Vagina (tissue), 2 donors: ENCODE measurements at places on chromosomes 2 and 18.

DNA sequence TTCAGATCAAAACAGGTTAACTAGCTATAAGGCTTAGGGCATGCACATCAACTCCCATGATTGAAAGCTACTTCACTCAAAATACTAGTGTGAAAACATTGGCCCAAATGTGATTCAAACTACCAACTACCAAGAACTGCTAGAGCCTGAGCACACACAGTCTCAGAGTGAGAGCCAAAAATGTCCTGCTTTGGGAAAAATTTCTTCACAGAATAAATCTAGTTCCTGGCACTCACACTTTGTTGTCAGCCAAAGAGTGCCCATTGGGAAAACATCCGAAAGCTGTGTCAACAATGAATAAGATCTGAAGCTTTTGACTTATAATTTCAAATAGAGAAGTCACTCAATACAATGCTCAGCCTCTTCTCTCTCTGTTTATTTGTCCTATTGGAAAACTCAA is 182.7 kb downstream of the LRATD1 start:
- no peak for DNase-seq

GRCh38 chr18:69265656-69266055 is 135.0 kb upstream of the DOK6 start:
- DNase-seq, result no peak

DNA sequence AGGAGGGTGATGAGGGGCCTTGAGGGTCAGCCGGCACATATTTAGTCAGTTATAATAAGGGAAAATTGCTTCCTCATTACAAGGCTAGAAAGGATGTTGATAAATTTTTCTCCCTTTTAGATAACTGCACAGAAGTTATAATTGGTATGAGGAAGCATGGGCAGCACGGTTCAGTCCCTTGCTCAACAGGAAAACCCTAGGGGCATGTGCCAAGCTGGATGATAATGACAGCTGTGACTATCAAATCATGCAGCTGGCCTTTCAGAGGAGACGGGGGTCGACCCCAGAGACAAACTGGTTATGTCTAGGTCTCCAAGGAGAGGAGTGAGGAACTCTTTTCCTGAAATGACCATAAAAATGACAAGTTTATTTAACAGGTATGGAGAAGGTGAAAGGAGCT is 448.1 kb upstream of the VRK2 start:
- DNase-seq, result no peak

DNA sequence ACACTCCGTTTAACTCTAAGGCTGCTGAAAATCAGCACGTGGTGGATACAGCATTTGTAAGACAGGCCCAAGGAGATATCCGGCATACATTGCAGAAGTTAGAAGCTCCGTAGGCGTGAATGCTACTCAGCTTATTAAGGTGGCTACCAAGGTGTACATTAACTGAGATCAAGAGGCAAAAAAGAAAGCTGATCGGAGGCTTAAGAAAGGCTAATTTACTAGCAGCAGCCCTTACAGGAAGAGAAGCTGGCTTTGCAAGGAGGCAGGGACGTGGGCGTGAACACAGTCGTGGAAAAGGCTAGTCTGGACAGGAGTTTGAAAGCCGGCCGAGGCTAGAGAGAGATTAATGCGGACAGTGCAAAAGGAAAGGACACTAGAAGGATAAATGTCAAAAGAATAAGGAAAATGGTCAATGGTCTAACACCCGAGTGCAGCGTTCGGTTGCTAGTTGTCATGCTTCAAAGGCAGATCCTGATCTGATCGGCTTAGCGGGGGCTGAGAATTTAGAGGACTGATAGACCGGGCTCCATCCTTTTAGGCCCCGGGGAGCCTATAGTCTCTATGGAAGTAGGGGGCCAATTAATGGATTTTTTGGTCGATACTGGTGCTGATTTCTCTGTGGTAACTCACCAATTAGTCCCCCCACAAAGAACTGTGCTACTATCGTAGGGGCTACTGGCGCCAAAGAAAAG is 45.6 kb upstream of the SELENOI start:
- no peak for DNase-seq

DNA sequence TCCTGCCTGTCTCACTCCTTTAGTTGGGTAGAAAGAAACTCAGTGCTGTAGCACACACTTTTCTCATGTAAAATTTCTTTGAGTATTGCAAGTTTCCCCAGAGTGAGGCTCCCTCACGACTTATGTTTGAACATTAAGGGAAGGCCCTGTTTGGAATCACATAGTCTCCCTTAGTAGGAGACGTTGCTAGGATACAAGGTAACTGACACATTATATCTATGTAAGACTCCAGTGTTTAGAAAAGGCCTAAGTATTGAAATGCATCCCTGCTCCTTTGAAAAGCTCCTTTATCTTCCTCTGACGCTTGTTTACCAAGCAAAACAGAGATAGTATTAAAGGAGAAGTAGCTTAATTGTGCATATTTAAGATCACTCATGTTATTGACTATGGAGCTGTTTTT is 248.2 kb downstream of the PHLPP1 start:
- no peak for DNase-seq

GRCh38 chr2:101150306-101151145 is 656 bp downstream of the TBC1D8 start:
- no peak for DNase-seq

DNA sequence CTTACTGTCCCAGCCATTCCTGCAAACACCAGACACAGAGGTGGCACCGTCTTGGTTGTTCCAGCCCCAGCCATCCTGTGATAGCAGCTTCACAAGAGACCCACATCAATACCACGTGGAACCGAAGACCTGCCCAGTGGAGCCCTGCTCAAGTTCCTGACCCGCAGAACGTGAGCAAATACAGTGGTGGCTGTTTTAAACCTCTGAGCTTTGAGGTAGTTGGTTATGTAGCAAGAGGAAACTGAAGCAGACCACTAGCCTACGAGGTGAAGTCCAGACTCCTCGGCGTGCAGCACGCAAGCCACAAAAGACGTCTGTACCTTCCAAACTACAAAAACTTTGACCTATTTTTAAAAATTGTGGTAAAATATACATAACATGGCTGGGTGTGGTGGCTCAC is 96.1 kb upstream of the ODC1 start:
- DNase-seq, result no peak

DNA sequence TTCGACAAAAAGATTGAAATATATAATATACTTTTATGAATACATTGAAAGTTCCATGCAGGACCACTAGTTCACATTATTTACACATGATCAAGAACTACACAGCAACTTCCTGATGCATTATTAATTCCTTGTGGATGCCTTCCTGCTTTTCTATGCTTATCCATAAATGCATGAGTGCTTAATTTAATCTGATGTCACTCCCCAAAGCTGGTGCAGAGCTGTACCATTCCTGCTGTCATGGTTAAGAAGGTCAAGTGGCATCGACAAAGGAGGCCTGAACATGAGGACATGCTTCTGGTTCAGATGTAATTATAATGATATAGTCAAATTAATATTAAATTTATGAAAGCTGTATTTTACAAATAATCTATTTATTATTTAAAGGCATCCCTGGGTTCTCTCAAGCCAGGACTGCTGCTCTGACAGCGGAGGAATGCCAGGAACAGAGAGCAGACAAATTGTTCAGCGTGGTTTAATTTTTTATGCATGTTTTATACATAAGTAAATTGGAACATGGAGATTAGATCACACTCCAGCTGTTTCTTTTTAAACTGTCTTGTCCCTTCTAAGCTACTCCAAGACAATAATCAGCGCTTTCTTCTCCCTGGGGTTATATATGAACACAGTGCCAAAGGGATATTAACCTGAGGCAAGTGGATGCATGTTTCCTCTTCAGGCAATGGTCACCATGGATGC is 307.3 kb upstream of the CNTNAP5 start:
- DNase-seq, result no peak

DNA sequence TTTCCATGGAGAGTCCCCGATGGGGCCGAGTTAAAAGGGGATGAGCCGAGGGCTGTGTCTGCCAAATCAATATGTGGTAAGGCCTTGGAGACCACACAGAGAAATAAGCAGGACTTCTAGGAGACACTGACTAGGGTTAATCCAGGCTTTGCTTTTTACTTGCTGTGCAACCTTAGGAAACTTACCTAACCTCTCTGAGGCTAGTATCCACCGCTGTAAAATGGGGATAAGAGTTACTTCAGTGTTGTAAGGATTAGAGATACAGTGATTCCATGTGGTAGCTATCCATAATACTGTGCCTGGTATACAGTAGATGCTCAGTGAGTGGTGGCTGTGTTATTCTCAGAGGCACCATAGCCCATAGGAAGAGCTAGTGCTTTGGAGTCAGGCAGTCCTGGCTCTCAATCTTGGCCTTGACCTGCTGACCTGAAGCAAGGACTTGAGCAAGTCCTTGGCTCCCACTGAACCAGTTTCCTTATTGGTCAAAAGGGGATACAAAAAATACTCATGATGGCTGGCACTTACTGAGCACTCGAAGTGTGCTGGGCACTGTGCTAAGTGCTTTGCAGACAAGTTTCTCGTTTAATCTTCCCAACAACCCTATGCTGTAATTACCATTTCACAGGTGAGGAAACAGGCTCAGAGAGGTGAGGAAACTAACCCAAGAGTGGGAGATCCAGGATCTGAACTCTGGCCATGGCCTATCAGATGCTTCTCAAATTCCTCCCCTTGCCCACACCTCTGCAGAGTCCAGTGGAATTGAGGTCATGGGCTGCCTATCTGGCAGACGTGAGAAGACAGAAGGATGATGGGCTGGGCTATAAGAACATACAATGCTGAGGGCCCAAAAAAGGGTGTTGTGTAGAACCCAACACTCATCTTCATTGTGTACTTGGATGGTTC is 12.0 kb upstream of the DES start:
- no peak for DNase-seq

DNA sequence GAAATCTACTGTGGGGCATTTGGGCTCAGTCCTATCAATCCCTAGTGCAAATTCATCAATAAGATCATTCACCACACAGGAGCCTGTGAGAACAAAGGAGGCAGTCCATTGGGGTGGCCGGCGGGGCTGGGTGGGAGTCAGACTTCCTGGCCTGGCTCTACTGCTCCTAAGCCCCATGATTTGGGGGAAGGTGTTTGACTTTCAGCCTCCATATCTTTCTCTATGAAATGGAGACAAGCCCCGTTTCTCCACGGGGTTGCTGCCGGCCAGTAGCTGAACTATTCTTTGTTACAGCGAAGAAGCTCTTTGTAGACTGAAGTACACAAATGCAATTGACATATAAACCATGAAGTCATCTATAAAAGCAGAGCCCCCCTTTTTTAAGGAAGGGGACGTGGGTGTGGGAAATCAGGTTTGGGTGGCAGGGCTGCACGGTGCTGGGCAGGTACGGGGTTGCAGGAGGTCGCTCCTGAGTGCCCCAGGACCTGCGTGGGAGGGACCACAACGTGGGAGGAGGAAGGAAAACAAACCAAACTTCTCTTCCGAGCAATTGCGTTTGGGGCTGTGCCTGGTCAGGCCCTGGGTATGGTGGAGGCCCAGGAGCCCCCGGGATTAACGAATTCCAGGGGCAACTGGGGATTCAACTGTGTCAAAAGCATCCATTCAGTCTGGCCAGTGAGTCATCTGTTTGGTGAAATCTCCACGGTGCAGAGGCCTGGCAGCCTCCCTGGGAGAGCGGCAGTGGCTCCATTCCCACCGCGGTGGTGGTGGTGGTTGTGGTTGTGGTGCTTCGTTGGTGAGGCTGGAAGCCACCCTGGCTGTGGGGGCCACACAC is 18.2 kb downstream of the FBLN7 start:
- no peak for DNase-seq

GRCh38 chr2:19893520-19894133 is 8.2 kb downstream of the TTC32 start:
- no peak for DNase-seq

DNA sequence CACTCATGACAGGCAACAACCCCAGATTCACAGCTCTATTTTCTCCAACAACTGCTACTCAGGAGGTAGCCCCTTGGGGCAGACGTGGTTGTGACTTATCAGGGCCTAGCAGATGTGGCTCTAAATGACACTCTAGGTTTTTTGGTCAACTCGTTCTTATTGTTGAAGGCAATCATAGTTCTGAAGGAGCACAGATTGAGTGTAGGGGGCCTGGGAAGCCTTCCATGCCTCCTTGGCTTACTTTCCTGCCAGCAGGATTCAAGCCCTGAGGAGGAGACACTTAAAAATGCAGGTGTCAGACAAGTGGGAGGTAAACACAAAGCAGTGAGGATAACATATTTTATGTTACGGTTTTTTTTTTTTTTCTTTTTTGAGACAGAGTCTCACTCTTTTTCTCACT is 23.5 kb upstream of the SUCLG1 start:
- no peak for DNase-seq

DNA sequence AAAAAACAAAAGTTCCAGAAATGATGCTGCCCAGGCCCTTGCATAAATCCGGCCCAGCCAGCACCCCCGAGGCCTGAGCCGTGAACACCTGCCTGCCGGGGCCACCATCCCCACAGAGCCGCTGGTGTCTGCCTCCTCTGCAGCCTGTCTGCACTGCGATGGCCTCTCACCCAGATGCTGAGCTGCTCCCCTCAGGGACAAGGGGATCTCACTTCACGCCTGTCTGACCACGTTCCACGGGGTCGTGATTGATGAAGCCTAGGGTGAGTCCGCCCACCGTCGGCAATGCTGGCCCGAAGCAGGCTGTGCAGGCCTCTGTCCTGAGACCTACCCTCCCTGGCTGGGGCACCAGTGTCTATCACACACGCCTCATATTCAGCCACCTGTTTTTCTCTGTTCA is 444.2 kb downstream of the EIPR1 start:
- peak; percentile 49 for DNase-seq

- DNase-seq, result no peak
These were observed 98.0 kb downstream of the AAK1 start for GRCh38 chr2:69545477-69545932.

- DNase-seq, result no peak
These were observed 20.1 kb downstream of the DOCK10 start for GRCh38 chr2:225022188-225022587.

DNA sequence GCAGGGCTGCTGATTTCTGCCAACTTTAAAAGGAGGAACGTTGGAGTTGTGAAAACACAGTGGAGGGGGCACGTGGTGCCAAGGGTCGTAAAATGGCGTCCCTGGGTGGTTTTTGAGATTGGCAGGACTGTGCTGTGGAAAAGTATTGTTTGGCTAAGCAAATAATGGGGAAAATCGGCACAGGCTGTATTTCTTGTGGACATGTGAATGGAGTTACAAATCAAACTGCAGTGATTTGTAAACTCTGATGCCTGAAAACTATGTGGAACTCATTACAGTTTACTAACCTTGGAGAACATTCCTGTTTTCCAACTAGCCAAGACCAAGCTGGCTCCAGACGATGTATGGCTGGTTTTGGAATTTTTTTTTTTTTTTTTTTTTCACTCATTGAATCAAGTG is 68.7 kb downstream of the KCTD1 start:
- DNase-seq, result no peak

DNA sequence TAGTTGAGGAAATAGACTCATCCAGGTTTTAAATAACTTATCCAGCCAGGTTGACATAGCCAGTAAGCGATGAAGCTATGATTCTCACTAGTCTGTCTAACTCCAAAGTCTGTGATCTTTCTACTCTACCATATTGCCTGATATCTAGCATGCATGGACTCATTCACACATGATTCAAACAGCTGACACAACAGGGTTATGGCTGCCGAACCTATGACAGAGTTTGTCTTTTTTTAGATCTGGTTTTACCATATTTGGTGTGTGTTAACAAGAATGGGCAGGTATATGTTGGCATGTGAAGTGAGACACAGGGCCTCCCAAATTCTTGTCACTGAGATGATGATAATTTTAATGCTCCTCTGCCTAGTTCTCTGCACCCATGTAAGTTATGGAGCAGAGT is 210.6 kb downstream of the BABAM2 start:
- DNase-seq, result no peak

GRCh38 chr2:122150524-122151280 is 395.3 kb downstream of the TSN start:
- no peak for DNase-seq

GRCh38 chr2:46430992-46431391 is 48.4 kb upstream of the TMEM247 start:
- DNase-seq, result no peak

GRCh38 chr18:24228667-24229041 is 89.8 kb downstream of the CABYR start:
- no peak for DNase-seq
